Effector memory CD8-positive, alpha-beta T cell (primary cell): ENCODE measurements at places on chromosomes 3 and 15.

- DNase-seq = no peak
These were observed 106.4 kb downstream of the PTPRG start for GRCh38 chr3:61667814-61668213.

DNA sequence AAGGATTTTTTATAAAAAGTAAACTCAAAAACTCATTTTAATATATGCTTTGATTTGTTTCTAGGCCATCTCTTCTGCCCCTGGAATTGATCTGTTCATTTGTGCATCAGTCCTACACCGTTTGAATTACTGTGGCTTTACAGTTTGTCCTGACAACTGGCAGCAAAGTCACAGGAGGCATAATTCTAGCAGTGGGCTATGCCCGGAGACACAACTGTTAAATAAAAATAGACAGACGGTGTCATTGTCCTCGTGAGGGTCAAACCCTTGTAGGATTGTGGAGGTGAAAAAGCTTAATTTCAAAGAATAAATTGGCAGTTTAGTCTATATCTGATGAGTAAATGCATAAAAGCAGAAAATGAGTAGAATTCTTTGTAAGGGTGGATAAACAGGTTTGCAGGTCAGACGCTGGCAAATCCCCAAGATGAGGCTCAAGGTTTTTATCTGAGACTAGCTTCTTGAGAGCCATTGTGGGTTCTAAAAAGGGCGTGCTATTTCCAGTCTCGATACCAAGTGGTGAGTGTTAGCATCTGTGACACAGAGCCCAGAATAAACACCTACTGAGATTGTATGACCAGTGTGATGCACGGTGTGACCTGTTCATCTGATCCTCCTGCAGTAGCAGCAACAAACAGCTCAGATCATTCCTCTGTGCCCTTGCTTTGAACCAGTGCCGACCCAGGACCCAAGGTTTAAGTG lies 51.5 kb upstream of the SLCO3A1 start:
- no peak for DNase-seq

GRCh38 chr3:67009716-67010115 lies 11.6 kb downstream of the KBTBD8 start:
- DNase-seq = no peak

DNA sequence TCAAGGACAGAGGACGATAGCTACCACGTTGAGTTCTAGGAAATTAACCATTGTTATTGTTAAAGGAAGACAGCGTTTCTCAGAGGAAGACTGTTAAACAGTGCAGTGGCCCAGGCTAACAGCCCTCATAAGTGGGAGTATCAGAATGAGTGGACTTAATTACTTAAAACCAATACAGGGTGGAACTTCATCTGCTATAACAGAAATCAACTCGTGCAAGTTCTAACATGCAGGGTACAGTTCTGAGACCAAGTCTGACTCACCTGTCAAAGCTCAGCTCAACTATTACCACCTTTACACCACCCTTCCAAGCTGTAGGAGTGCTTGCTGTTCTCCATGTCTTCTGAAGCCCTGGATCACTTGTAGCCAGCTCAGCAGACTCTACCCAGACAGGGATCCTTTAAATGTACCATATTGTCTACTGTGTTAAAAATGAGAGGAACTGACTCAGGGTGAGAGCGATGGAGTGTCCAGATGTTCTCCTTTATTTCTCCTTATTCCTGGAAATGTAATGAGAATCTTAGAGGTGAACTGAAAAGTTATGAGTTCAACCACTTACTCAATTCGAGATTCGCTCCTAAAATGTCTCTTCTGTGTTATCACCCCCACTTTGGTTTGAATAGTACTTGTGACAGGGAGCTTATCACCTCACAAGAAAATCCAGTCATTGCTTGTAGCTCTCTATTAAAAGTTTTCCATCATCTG lies 26.5 kb downstream of the CD86 start:
- no peak for DNase-seq

DNA sequence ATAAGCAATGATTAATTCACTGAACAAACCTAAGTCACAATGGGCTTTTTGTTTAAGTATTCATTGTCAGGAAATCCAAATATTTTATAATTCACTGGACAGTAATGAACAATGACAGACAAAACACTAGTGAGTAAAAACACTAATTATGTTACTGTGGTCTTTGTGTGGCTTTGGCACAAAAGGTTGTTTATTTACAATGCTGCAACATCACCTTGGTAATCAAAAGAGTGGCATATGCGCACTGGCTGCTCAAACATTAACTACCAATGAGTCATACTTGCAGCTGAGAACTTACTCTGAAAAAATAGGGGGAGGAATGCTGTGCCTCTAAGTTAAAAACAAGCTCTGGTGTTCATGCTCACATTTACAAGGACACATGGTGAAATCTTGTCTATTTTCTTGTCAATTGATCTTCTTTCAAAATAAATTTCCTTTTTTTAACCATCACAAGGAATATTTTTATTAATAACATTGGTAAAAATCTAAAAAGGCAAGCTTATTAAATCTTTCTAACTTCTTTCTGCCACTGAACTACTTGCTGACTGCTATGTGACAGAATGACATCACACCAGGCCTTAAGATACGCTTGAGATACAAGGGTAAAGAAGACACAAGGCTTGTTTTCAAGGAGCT lies 85.2 kb upstream of the PPIB start:
- DNase-seq = peak; percentile 33

GRCh38 chr3:31996195-31996594 lies 14.6 kb downstream of the ZNF860 start:
- DNase-seq = no peak
